D721Med (cell line): ENCODE measurements at places on chromosomes 13 and 19.

- DNase-seq, result no peak
These were observed 2.0 kb downstream of the MISP start for GRCh38 chr19:752652-753517.

DNA sequence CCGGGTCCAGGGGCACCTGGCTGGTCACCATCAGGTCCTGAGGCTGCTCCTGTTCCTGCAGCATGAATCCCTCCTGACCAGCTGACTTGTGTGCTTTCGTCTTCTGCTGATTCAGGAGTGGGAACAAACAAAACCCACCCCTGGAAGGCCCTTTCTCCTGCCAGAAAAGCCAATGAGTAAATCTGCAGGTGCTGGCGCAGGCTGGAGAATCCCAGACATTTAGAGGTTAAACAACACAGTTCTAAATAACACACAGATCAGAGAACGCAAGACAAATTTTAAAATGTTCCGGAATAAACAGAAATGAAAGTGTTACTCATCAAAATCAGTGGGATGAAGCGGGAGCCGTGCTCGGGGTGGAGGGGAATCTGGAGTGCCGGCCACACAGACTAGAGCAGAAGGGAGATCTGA lies 60.6 kb upstream of the C13orf46 start:
- DNase-seq, result no peak

DNA sequence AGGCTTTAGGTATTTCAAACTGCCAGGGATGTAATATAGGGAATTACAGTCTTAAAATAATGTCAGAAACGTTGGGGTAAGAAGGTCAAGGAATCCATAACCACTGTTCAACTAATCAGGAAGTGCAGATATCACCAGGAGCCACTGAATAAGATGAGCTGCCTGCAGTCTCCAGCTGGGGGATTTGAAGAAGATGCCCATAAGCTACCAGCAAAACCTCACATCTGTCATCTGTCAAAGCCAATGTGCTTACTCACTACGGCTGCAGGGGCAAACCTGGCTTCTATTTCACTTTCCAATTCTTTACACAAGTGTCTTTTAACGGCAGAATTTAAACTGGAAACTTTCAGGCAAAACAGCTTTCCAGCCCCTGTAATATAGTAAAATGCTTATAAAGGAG lies 1410.1 kb upstream of the ATXN8OS start:
- DNase-seq, result no peak

GRCh38 chr13:104553896-104554295 lies 1487.7 kb upstream of the SLC10A2 start:
- DNase-seq, result no peak

DNA sequence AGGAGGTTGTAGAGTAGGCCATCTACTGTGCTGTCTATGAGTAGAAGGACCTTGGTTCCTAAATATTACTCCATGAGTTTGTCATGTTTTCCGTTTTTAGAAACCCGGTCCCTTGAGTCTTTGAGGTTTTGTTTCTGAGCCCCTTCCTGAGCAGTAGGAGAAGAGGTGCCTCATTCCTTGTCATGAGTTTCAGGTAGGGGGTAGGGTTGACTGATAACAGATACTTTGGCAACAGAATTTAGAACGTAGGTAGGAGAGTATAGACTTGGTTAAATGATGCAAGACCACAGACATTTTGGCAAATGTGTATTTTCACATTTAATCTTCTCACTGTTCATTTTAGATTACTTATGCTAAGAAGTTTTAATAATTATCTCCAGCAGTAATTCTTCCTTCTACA lies 24.6 kb downstream of the LMO7 start:
- DNase-seq, result no peak

DNA sequence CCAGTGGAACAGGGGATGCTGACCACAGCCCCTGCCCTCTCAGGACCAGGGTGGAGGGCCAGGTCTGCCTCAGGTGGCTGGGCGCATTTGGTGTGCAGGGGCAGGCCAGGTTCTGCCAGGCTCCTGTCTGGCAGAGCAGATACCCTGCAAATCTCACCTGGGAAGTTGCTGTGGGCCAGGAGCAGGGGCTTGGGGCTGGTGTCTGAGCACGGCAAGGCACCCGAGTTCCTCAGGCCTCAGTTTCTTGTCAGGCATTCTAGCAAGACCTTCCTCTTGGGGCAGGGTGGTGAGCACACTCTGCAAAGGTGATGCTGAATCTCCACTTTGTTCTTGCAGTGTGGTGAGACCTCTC lies 1.1 kb downstream of the CRTC1 start:
- no peak for DNase-seq
